NAMALWA (cell line): ENCODE measurements at places on chromosomes 13 and 19.

DNA sequence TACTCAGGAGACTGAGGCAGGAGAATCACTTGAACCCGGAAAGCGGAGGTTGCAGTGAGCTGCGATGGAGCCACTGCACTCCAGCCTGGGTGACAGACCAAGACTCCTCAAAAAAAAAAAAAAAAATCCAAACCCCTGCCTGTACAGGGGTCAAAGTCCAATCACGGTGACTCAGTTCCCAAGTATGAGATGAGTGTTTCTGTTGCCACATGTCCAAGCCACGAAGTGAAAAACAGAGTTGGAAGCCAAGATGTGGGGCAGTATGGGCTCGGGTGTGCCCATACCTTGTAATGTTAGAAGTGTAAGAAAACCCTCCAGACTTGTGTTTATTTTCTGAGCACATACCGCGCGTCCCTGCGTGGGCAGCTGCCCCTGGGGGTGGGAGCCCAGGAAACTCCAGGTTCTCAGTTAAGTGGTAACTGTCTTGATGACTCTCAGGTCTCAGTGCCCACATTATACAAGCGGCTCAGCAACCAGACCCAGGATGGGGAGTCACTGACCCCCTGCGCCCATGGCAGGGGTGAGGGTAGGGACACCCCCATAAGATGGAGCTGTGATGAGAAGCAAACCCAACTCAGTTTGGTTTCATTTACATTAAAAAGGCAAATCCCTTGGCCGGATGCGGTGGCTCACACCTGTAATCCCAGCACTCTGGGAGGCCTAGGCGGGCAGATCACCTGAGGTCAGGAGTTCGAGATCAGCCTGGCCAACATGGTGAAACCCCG lies 1.2 kb upstream of the GPX4 start:
- no peak for DNase-seq

- no peak for DNase-seq
Observed at GRCh38 chr13:21542563-21542962, 61.4 kb downstream of the MICU2 start.

DNA sequence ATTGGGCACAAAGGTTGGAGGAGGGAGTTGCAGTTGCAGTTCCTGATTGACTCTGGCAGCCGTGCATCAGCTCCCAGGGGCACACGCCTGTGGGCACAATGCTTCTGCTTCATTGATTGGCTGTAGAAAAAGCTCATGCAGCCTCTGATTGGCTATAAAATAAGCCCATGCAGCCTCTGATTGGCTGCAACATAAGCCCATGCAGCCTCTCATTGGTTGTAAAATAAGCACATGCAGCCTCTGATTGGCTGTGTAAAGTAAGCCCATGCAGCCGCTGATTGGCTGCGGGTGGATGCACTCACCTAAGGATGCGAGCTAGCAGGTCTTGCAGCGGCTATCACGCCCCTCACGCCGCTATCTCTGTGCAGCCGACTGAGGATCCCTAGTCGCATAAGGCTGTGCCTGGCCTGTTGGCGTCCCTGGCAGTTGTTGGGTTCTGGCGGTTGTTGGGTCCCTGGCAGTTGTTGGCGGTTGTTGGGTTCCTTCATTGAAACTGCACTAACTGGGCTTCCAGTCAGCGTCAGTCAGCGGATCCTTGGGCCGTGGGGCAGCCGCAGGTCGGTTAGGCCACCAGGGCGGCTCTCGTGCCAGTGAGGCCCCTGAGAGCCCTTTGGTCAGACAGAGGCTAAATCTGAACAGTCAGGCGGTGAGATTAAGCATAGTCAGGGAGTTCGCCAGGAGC lies at the start of gene SIGLECL1:
Gene SIGLECL1 (plus strand): TSS at position 295 of the 682 bp plus-strand sequence. CDS start 12,993 bp downstream, outside the sequence.
- peak; percentile 9 for DNase-seq

- no peak for DNase-seq
Observed at GRCh38 chr19:11261431-11261970, 823 bp downstream of the DOCK6 start.

DNA sequence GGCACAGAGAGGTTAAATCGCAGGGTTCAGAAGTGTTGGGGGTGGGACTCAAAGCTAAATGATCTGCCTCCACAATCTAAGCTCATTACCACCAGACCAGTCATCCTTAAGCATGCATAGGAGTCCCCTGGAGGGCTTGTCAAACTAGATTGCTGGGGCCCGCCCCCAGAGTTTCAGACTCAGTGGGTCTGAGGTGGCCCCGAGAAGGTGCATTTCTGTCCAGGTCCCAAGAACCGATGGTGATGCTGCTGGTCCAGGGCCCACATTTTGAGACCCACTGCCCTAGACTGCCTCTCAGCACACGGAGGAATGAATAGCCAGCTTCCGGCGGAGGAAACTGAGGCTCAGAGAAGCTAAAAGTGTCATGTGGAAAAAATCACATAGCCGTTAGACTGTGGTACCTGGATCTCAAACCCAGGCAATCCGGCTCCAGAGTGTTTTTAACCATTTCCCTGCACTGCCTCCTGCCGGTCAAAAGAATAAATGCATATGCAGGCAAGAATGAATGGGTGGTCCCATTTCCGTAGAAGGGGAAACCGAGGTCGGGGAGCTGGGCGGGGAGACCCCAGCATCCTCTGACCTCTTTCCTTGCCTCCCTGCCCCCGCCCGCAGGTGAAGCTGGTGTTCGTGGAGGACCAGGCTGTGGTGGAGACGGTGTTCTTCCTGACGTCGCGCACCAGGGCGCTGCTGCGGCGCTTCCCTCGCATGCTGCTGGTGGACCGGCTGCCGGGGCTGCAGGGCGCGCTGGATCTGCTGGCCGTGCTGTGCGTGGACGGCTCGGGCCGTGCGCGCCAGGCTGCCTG lies 23.8 kb downstream of the ZSWIM9 start:
- peak; percentile 68 for DNase-seq

GRCh38 chr13:32647926-32648325 lies 61.7 kb downstream of the PDS5B start:
- DNase-seq, result no peak

DNA sequence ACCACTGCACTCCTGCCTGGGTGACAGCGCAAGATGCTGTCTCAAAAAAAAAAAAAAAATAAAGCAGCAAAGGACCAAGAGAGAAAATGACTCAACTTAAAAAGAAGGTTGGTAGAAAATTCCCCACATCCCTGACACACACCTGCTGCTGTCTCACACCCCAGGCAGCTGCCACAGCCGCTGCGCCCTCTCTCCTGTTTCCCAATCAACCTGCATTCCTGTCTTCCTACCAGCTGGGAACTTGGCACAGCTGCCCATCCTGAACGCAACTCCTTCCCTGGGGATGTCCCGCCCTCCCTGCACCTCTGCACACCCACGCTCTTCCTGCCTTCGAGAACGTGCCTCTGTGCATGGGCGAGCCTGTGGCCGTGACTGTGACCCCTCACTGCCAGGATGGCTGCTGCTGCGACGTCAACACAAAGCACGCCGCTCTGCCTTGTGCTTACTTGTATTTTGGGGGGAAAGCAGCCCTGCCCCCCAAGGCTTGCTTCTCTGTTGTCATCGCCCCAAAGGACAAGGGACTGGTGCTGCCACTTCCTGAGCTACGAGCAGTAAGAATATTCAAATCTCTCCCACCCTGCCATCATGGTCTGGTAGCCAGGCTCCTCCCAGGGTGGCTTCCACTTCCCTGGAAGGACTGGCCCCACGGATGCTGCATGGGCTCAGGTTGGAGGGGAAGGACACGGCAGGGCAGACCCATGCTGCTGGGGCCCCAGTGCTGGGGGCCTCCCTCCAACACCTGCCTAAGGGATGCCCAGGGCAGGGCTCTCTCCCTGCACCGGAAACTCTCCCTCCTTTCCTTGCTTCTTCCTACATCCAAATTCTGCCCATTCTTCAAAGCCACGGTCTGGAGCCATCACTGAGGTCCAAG lies 20.7 kb downstream of the SH3GL1 start:
- peak; percentile 31 for DNase-seq

- DNase-seq, result no peak
Observed at GRCh38 chr13:44425815-44426078, 52.1 kb downstream of the SERP2 start.

- no peak for DNase-seq
Observed at GRCh38 chr13:28725046-28725610, 6.4 kb upstream of the SLC46A3 start.

DNA sequence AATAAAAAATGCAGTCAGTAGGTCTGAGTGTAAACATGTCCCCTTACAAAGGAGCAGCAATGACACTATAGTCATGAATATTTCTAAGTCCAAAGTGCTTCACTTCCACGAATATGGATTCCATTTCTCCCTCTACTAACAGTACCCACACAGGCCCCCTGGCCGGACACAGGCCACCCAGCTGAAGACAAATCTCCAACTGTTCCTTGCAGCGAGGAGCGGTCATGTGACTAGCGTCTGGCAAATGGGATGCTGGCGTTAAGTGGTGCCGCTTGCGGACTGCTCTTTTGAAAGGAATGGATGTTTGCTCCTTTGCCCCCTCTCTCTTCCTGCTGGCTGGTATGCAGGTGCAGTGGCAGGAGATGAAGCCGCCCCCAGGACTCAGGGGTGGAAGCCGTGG lies 16.2 kb downstream of the PPP1R12C start:
- no peak for DNase-seq

DNA sequence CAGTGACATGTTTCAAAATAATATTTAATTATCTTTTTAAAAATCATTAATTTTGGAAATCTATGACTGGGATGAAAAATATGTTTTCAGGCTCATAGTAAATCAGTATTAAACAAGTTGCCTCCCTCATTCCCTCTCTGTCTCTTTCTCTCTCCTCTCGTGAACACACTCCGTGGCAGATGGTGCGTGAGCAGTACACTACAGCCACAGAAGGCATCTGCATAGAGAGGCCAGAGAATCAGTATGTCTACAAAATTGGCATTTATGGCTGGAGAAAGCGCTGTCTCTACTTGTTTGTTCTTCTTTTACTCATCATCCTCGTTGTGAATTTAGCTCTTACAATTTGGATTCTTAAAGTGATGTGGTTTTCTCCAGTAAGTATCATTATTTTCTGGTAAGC lies 22.7 kb downstream of the SGCG start:
- DNase-seq, result no peak

- DNase-seq, result peak; percentile 20
Observed at GRCh38 chr13:20337884-20338551, 105.9 kb upstream of the GJB6 start.

GRCh38 chr13:62014299-62014698 lies 598.6 kb upstream of the PCDH20 start:
- peak; percentile 80 for DNase-seq

GRCh38 chr13:44840131-44840530 lies 149.1 kb downstream of the NUFIP1 start:
- DNase-seq, result no peak

DNA sequence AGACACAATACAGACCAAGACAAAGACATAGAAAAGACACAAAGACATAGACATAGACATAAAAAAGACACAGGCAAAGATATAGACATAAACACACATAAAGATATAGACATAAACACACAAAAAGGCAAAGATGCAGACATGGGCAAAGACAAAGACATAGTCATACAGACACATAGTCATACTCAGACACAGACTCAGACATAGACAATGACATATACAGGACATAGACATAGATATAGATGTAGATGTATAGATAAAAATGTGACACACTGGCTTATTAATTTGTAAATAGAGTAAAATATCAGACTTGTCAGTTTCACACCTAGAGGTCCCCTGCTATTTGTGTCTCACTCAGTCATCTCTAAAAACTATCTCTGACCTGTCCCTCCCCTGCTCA lies 42.8 kb downstream of the OR10H4 start:
- no peak for DNase-seq

DNA sequence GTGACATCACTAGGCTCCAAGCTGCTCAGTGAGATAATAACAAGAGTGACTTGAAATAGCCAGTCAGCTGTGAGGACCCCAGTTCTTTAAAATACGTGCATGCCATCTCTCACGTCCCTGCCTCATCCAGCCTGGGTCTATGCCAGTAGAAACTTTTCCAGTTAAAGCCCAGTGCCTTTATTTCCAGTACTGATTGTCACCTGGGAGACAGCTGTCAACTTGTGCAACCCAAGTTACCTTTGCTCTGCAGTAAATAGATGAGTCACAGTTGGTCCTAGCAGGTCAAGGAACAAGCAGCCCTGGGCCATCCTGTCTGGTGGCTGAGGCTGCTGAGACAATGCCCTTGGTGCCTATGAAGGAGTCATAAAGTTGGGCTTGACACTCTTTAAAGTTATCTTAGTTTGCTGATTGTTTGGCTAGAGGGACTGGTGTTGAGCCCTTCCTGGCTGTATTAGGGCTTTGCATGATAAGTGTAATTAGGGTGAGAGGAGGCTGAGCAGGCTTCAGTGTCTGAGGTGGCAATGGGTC lies 228.7 kb downstream of the LACC1 start:
- DNase-seq, result no peak

- DNase-seq, result no peak
Observed at GRCh38 chr13:26305676-26306075, 51.7 kb downstream of the CDK8 start.

- peak; percentile 93 for DNase-seq
Observed at GRCh38 chr19:49987159-49987698, 26.3 kb upstream of the SIGLEC11 start.

DNA sequence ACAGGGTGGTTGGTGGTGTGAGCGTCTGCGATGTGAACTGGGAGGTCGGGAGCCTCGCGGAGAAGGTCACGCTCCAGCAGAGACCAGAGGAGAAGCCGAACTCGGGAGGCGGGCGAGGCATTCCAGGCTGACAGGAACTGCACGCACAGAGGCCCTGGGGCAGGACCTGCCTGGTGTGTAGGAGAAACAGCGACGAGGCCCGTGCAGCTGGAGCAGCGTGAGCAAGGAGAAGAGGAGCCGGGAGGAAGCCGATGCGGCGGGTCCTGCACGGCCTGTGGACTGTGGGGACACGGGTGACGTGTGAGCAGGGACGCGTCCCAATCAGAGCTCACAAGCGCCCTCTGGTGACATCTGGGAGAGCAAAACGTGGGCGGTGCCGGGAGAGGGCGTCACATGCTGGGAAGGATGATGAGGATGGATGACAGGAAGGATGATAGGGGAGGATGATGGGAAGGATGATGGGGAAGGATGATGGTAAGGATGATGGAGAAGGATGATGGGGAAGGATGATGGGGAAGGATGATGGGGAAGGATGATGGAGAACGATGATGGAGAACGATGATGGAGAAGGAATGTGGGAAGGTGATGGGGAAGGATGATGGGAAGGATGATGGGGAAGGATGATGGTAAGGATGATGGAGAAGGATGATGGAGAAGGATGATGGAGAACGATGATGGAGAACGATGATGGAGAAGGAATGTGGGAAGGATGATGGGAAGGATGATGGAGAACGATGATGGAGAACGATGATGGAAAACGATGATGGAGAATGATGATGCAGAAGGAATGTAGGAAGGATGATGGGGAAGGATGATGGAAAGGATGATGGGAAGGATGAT lies 16.1 kb upstream of the MADCAM1 start:
- DNase-seq, result peak; percentile 49
